ENCODE measurements at places on chromosomes 3 and 15.

DNA sequence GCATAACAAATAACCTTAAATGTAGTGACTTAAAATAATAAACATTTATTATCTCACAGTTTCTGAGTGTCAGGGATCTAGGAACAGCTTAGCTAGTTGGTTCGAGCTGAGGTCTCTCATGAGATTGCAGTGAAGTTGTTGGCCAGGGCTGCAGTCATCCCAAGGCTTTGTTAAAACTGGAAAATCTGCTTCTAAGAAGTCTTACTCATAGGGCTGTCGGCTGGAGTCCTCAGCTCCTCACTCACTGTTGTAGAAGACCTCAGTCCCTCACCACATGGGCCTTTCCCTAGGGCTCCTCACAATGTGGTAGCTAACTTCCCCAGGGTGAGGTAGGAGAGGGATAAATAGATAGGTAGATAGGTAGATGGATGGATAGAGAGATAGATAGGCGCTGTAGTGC, 20.8 kb upstream of the SLC7A14 start:
- no peak for DNase-seq

GRCh38 chr15:47820057-47820746, 102.9 kb downstream of the SEMA6D start:
- no peak for DNase-seq

GRCh38 chr3:187082758-187083375, 56.4 kb downstream of the RPL39L start:
- no peak for DNase-seq

GRCh38 chr15:77816983-77817382, 184.3 kb upstream of the LINGO1 start:
- DNase-seq, result no peak

DNA sequence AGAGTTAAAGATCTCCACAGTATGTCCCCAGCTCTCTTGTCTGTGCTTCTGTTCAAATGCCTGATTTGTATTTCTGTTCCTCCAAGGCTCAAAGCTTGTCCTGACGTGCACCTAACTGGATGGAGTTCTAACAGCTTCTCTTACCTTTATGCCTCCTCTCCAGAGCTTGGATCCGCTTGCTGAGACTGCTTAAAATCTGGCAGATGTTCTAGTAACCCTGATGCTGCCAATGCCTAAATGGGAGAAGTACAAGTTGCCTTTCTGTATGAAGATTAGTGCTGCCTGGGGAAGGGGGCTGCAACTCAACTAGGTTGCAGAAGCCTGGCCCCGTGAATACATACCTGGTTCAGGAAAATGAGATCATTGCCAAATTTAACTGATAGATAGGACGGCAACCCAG, 354.5 kb upstream of the KCNMB2 start:
- no peak for DNase-seq

DNA sequence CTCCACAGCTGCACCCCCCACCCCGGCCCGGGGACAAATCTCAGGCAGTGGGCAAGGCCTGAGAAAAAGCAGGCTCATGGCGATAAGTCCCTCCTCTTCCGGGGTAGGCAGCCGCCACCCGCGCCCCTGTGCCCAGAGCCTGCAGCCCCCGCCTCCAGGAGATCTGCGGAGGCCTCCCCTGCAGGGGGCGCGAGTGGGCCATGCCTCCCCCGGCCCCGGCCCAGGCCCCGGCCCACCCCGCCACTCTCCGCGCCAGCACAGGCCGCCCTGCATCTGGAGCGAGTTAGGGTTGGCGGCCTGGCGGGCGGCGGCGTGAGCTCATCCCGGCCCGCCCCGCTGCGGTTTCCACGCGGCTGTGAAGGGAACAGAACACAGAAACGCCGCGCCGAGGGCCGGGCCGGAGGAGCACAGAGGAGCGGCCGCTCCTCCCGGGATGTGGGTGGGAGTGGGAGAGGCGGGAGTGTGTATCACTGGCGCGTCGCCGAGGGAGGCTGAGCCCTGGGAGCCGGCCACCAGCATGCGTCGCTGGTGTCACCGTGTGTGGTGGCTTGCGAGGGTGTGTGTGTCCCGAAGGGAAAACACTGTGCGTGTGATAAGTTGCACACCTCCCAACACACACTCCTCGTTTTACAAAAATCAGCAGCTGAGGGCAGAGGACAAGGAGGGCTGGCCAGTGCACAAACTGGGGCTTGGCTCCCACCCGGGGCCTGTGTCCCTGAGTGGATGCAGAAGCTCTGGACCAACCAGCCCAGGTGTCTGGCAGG, 17.2 kb downstream of the MYL3 start:
- DNase-seq, result peak; percentile 35

DNA sequence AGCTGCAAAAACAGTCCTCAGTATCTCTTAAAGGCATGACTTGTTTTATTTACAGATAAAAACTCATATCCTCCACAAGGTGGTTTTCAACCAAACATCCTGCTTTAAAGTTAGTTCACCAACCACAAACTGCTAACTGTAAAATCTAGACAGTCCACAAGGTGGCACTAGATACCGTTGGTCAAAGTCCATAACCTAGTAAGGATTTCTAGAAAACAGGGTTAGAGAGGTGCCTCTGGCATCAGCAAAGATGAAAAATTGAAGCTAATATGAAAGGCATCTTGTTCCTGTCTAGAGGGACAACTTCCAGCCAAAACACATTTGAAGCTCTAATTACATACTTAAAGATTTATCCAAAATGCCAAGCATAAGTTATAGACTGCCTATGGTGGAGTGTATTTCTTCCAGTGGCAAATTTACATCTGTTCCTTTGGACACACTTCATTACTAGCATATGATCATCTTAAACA, 56.0 kb downstream of the ZMAT3 start:
- DNase-seq, result peak; percentile 63

DNA sequence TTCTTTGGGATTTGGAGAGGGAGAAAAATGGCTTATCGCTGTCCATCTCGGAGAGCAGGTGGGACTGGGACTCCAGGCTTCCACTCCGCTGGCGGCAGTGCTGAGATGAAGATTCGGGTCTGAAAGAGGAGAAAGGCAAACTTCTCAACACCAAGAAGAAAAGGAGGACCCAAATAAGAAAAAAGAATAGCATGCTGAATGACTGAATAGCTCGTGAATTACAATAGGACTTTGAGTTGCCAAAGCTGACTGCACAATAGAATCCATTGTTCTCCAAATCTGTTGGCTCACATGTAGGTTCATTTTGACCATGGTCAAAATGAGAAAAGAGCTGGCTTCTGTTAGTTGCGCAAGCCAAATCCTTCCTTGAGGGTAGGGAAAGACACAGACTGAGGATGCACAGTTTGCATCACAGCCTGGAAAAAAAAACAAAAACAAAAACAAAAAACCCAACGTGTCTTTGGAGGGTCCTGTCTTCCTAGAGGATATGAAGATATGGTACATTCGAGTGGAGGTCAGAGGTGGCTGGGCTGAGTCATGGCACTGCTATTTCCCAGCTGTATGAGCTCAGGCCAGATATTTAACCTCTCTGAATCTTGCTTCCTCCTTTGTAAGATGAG, 59.3 kb upstream of the LMOD3 start:
- no peak for DNase-seq

- no peak for DNase-seq
These were observed 96.3 kb upstream of the OXTR start for GRCh38 chr3:8865697-8866096.

DNA sequence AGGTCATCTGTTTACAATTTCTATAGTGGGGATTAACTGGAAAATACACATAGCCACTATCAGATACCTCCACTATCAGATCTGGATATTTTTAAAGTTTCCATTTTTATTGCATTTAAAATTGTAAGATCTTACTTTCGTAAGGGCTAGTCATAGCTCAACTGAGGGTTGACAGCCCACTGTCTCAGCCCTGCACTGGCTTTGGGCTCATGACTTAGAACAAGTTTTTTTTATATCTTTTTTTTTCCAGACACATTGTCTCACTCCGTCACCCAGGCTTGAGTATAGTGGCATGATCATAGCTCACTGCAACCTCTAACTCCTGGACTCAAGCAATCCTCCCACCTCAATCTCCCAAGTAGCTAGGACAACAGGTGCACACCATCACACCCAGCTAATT, 48.8 kb upstream of the DNAJC13 start:
- DNase-seq, result no peak

DNA sequence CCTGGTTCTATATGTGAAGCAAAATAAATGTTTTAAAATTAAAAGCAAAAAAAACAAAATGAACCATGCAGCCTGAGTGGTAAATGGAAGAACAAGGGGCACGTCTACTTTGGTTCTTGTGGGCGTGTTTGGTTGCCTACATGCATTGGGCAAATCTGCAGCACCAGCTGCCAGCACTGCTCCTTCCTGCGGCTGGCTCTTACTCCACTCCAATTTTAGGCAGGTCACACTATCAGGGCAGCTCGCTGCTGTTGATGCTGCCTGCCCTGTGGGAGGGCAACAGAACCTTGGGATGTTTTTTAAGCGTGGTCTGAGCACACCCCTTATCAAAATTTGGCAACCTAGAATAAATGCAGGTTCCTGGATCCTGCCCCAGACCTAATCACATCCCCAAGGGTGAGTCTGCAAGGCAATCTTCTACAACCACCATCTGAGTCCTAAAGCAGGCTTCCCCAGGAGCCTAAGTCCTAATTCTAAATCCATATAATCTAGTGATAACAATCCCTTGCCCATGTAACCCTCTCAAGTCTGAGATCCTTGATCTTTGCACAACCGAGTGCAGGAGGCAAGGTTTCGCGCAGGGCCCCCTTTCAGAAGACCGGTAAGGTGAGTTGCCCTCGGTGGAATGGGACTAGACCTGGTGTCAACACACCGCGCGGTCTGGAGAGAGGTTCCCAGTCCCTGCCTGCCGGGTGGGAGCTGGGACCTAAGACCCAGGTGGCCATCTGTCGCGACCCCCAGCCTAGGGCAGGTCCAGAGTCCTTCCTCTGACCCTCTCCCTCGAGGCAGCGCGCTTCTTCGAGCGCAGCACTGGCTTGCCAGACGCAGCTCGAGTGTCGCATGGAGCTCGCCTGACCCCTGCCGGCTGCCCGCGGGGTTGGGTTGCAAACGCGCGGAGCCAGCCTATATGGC, 15.9 kb downstream of the IVD start:
- no peak for DNase-seq

GRCh38 chr3:128012050-128012449, 40.2 kb upstream of the SEC61A1 start:
- no peak for DNase-seq

GRCh38 chr15:42080919-42081830, 13.2 kb downstream of the PLA2G4D start:
- DNase-seq, result no peak

- no peak for DNase-seq
These were observed 78.5 kb downstream of the CD200 start for GRCh38 chr3:112411425-112411824.

GRCh38 chr3:124584552-124585391, 145.5 kb upstream of the UMPS start:
- no peak for DNase-seq

- DNase-seq, result no peak
These were observed 21.6 kb upstream of the SPTBN5 start for GRCh38 chr15:41915255-41915994.

DNA sequence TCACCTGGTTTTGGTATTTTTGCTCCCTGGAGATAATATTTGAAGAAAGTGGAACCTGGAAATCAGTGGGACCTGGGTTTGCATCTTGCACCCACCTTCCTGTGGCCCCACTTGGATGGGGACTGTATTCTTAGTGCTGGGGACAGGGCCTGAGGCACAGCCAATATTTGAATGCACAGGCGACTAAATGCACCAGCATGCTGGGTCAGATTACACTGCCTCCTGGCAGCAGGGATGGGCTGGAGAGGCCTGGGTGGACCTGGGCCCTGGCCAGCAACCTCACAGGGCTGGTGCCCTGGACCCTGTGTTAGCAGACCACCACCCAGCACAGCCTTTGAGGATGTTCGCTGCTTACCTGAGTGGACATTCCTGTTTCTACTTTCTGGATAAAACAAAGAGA, 10.5 kb downstream of the ITIH4 start:
- DNase-seq, result no peak

DNA sequence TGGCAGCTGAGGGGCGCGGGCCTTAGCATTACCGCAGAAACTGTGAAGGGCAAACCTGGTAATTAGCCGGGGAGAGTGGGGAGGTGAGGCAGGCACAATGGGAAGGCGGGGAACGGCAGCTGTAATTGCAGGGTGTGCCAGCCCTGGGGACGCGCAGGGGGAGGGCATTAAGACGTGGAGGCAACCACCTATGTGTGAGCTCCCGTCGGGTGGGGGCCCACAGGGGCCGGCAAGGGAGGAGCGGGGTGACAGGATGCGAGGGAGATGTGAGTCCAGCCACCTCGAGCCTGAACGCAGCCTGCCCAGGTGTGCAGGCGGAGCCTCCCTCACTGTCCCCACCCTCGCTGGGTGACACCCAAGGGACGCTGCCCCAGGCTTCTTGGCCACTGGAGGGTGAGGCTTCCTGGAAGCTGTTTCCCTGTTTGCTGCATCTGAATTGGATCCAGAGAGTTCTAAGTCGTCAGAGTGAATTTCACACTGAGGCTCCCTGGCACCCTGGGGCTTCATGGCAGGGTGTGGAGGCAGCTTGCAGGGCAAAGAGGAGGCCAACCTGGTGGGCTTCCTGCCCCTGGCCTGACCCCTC, 130.6 kb upstream of the MEF2A start:
- no peak for DNase-seq

- DNase-seq, result no peak
These were observed 186.9 kb downstream of the MAGI1 start for GRCh38 chr3:65851827-65852226.

GRCh38 chr3:171955598-171955997, 83.8 kb upstream of the FNDC3B start:
- no peak for DNase-seq

GRCh38 chr3:139969386-139969785, 34.4 kb downstream of the CLSTN2 start:
- no peak for DNase-seq

- no peak for DNase-seq
These were observed 42.0 kb downstream of the STARD5 start for GRCh38 chr15:81281766-81282605.

DNA sequence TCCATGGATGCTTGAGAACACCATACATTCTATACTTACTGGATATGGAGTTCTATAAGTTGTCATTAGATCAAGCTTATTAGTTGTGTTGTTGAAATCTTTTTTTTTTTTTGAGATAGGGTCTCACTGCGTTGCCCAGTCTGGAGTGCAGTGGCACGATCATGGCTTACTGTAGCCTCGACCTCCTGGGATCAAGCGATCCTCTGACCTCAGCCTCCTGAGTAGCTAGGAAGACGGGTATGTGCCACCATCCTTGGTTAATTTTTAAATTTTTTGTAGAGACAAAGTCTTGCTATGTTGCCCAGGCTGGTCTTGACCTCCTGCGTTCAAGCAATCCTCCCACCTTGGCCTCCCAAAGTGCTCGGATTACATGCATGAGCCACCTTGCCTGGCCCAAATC, 12.5 kb upstream of the NCBP2 start:
- no peak for DNase-seq

All from iPS DF 6.9 (cell line).